NCI-H524 treated with DMSO at 0.1 percent for 48 hours (cell line): ENCODE measurements at places on chromosomes 1 and 21.

GRCh38 chr1:226403201-226404034 is 4.5 kb downstream of the PARP1 start:
- DNase-seq, result no peak

DNA sequence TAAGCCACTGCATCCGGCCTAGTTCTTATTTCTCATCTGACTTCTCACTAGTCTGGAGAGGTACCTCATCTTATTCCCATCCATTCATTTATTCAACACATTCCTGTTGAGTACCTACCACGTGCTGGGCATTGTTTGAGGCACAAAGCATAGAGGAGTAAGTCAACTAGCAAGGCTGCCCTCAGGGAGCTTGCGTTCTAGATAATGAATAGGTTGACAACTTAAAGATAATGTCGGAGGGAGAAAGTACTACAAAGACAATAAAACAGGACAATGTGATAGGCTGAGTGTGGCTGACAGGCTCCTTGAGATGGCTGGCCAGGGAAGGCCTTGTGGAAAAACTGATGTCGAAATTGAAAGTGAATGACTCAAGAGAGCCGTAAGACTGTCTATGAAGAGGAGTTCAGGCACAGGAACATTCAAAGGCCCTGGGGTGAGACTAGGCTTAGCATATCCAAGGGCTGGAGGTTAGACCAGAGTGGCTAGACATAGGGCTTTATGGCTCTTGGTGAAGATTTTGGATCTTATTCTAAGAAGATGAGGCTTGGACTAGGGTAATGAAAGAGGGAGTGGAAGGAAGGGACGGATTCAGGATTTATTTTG is 18.3 kb downstream of the SPATA21 start:
- no peak for DNase-seq

DNA sequence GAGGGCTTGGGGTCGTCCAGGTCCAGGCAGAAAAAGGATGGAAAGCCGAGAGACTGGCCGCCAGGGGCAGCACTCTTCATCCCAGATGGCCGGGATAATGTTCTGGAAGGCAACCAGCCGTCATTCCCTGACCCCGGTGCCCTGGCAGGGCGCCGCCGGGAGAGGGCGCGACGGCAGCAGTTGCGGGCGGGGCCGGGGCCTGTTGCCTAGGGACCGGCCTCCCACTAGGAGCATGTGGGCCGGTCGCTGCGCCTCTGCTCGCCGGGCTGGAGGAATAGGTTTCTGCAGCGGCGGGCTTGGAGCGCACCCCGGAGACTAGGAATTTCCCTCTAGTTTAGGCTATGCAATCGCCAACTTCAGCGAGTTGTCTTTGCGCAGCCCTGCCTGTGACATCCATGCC is 11.0 kb downstream of the DMRTB1 start:
- peak; percentile 16 for DNase-seq

DNA sequence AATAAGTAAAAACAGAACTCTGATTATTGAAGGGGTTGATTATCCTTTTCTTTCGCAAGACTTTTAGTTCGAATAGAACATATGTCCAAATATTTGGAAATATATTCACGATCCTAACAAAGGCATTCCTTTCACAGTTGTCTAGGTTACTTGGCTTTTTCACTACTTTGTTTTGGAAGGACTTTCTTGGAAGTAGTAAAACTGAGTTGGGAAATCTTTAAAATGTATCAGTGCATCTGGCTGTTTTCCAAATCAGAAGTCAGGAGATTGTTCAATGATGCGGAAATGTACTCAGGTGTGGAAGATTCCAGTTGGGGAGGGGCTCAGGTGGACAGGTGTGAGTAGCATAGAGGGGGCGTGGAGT is 67.1 kb downstream of the SH3BGR start:
- DNase-seq, result no peak

DNA sequence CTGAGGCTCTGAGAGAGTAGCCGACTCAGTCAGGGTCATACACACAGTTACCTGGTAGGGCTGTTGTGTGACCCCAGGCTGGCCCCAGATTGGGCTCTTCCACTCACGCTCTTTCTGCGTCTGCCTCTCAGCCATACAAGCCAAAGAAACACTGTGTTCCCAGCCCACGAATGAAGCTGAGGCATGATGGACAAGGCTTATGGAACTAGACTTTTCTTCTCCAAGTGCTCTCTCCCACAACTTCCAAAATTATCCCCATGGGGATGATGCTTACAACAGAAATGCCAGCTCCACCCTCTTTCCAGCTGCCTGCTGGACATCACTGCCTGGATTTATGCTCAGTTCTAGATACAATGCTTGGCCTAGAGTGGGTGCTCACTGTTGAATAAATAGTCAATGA is 102.8 kb upstream of the JUN start:
- DNase-seq, result no peak

- DNase-seq, result no peak
Measured at GRCh38 chr1:64246294-64246917, 43.0 kb downstream of the UBE2U start.

DNA sequence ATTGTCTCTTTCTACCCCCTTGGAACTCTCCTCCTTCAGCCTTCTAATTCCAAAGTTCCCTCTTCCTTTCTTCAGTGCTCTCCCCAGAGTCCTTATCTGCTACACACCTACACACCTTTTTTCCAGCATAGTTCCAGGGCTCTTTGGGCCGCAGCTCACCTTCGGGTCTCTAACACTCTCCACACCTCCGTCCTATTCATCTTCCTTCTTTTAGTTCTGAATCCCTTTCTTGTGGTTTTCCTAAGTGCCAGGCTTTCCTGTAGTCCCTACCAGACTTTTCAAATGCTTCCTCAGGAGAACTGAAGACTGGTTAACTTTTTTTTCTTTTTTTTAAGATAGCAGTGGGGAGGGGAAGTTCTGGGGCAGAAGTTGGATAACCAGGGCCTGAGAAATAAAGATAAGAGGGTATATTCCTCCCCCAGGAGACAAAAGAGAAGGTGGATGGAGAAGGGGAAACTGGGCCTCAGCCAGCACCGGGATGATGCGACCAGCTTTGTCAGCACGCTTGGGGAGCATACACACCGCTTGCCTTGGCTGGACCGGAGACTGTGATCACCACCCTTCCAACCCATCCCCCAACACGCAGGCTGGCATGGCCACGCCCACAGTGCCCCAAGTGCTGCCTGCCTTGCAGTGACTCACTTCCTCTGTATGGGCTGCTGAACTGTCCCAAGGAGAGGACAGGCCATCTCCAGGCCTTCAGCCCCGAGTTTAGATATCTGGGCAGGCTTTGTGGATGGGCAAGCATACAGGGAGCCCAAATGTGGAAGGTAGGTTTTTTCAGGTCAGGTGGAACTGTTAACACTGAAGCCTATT is 2.5 kb upstream of the CERS2 start:
- no peak for DNase-seq
